AG09309 (cell line): ENCODE measurements at places on chromosomes 4 and X.

GRCh38 chr4:47612116-47613023 is 127.3 kb downstream of the ATP10D start:
- DNase-seq, result no peak

- DNase-seq, result no peak
Observed at GRCh38 chr4:52038103-52038912, at the start of gene SGCB. TSS of gene SGCB (minus strand) at chr4:52038299. CDS start at chr4:52038259, 40 bp downstream.

DNA sequence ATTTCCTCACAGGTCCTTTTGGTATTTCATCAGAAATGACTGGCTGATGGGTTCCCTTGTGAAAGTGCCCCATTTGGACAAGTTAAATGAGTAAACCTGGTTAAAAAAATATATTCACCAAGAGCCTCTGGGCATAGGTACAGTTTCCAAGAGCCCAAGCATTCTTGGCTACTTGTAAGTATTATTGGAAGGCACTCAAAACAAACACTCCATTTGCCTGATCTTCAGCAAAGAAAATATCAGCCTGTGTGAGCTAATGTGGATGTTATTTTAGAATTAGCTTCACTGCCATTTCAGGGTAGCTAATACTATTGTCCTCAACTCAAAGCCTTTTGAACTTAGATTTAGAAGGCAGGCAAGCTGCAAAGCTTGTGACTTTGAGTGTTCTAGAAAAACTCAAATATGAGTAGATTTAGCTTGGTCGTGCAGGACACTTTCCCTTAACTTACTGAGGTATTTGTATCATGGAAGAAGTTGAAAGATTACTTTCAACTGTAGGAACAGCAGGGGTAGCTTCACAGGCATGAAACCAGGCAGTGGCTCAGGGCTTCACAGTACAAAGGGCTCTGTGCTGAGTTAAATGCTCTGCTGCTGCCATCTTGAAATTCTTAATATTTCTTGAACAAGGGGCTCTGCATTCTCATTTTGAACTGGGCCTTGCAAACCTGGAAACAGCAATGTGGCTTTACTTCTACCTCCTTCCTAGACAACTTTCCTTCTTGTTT is 177.2 kb downstream of the AMELX start:
- DNase-seq, result peak; percentile 76

GRCh38 chr4:1991596-1992434 is 17.0 kb downstream of the NELFA start:
- no peak for DNase-seq

DNA sequence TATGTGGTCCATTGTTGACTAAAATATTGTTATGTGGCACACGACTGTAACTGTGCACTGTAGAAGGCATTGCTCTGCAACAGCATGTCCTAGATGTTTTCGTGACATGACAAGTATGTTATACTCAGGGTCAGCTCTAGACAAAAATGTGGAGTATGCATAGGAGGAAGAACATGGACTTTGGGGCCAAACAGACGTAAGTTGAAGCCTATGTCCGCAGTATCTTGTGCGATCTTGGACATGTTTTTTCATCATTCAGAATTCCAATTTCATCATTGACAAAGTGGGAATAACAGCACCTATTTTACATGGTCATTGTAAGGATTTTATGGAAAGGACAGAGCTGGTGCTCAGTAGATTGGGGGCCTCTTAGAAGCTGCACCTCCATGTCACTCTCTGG is 27.7 kb upstream of the PROM1 start:
- DNase-seq, result no peak

- peak; percentile 24 for DNase-seq
Observed at GRCh38 chr4:145482209-145483037, 770 bp downstream of the SMAD1 start.

GRCh38 chr4:145614233-145614610 is 5.0 kb upstream of the MMAA start:
- no peak for DNase-seq

DNA sequence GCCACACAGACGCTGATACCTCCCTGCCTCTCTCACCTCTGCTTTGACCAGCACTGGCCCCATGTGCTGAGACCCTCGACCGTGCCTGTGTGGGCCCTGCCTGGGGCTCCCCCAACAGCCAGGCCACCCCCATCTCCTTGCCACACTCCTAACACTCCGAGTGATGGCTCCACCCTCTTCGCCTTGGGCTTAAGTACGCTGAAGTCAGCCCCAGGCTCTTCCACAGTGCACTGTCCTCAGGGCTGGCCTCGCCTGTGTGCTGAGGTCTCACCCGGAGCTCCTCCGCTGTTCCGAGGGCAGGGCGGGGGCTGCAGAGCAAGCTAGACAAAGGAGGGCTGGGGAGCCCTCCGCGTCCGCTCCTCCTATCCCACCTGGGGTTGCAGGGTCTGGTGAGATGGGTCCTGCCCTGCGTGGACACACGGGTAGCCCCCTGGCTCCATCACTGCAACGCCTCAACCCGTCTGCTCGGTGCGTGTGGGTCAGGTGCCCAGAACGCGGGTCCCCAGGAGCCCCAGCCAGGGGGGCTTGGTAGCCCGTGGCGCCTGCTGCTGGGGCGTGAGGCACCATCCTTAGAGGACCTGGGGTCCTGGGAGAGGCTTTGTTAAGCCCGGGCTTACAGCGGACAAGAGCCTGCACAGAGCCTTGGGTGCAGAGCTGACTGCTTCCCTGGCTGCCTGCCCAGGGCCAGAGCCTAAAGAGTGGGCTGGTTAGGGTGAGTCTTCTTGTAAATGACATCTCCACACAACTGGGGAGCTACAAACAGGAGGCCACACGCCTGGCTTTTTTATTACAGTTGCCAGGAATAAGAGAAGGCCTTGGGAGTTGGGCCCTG is 42.6 kb upstream of the NKX1-1 start:
- DNase-seq, result no peak

DNA sequence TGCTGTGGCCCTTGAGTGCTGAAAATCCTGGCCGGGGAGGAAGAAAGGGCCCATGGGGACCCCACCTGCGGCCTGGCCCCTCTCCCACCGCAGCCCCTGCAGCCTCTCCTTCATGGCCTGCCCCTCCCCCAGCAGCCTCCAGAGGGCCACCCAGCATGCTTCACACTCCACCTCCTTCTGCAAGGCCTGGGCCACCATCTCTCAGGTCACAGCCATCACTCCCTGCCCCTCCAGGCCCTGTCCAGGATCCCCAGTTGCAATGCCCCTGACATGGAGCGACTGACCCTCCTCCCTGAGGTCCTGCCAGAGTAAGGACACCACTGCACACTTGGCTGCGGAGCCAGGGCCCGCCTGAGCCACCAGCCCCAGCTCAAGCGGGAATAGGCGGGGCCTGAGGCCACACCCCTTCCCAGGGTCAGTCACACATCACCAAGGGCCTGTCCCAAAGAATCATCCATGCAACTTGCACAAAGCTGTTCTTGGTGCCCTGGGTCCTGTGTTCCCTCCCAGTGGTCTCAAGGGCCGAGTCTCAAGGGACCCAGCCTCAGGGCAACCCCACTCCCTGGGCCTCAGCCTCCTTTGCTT is 32.9 kb downstream of the CCNQ start:
- DNase-seq, result no peak

DNA sequence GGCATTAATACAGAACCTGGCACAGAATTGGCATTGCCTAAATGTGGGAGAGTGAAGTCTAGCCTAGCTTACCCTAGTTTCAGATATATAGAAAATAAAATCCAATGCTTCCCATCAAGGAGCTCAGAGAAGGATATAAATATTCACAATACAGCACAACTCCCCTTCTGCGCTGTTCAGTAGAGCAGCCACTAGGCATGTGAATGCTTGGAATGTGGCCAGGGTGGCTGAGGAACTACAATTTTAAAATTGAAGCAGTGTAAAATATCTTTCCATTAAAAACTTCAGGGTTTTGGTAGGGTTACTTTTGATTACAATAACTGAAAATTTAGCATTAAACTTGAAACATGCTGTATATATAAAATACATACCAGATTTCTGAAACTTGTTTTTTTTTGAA is 19.5 kb downstream of the ZNF518B start:
- no peak for DNase-seq

- DNase-seq, result no peak
Observed at GRCh38 chrX:940691-941090, 271.8 kb downstream of the CRLF2 start.

DNA sequence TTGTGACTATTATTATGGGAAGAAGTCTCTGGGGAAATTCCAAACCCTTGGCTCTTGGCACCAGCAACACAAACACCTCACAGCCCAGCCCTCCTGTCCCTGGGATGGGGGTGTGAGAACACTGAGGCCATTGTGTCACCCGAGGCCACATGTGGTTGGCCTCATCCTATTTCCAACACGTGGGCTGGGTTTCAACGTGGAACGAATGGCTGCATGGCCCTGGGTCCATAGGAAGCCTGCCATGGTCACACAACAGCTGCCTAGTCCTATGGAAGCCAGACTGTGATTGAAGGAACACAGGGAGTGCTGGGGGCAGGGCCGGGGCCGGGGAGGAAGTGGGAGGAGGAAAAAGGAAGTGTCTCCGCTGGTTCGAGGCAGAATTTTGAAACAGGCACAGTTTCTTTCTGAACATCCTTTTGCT is 10.0 kb downstream of the CLCN4 start:
- no peak for DNase-seq

DNA sequence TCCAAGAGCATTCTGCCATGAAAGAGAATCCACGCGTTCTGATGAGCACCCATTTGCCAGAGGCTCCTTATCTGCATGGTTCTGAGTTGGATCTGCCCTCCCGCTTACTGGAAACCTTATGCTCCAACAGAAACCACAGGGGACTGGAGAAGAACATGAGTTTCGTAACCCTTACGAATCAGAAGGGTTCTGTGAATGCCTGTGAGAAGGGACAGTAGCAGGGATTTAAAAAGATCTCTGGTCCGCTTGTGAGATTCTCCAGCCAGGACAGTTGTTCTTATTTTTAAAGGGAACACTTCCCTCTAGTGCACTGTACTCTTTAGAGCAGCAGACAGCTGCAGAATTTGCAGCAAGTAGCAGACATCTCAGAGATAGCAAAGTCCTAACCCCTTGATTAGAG is 22.5 kb upstream of the CENPU start:
- DNase-seq, result no peak

DNA sequence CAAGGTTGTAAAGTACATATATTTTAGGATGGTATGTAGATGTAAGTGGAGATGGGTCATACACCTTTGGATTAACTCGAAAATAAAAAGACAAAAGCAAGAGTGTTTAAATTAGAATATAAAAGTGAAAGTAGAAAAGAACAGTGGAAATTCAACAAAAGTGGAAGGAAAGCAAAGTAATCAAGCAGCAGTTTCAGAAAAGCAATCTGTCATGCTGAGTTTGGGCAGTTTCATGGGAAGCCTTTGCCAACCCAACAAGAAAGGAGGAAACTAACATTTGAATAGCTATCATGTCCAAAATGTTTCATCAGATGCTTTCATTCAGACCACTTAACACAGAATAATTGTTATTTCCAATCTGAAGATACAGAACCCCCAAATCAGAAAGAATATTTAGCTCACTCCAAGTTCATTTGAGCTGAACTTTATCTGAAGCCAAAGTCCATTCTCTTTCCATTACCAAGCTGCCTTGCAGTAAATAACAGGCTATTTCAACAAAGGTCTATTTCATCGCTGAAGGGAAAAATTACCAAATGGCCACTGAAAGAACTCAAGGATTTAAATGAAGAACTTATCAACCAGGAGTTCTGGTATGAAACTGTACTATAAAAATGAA is 1.8 kb upstream of the EXOSC9 start:
- no peak for DNase-seq

- no peak for DNase-seq
Observed at GRCh38 chrX:7635604-7636003, 207.4 kb upstream of the VCX start.

GRCh38 chr4:85866508-85866907 is 391.6 kb downstream of the ARHGAP24 start:
- no peak for DNase-seq

GRCh38 chrX:118943102-118943501 is 31.3 kb upstream of the LONRF3 start:
- DNase-seq, result no peak

GRCh38 chr4:174746710-174747109 is 82.3 kb downstream of the GLRA3 start:
- DNase-seq, result no peak

GRCh38 chr4:106318511-106318910 is 2.2 kb downstream of the AIMP1 start:
- DNase-seq, result no peak

- no peak for DNase-seq
Observed at GRCh38 chr4:142660728-142661127, 185.4 kb downstream of the INPP4B start.

DNA sequence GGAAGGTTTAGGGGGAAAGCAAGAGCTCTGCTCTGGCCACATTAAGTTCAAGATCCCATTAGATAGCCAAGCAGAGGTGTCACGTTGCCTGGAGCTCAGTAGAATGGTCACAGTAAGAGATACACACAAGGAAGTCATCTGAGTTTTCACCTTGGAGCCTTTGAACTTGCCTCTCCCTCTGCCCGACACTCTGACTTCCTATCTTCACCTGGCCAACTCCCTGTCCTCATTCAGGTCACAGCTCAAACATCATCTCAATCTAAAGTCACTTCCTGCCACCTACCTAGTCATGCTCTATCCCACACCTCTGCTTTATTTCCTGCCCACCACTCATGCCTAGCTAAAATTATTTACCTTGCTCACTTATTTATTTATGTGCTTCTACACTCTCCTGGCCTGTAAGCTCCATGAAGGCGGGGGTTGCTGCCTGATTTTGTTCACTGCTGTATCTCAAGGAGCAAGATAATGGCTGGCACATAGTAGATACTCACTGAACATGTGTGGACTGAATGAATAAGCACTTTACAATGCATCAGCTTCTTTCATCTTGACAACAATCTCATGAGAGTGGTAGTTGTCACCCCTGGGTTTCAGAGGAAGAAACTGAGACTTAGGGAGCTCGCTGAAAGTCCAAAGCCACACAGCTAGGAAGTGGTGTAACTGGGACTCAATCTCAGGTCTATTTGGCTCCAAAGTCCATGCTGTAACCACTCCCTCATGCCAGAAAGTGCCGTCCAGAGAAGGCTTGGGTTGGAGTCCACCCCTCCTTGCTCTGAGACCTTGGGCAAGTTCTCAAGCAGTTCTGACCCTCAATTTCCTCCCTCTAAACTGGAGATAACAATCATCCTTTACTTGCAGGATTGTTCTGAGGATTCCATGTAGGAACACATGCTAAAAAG is 40.3 kb downstream of the EFNB1 start:
- no peak for DNase-seq

DNA sequence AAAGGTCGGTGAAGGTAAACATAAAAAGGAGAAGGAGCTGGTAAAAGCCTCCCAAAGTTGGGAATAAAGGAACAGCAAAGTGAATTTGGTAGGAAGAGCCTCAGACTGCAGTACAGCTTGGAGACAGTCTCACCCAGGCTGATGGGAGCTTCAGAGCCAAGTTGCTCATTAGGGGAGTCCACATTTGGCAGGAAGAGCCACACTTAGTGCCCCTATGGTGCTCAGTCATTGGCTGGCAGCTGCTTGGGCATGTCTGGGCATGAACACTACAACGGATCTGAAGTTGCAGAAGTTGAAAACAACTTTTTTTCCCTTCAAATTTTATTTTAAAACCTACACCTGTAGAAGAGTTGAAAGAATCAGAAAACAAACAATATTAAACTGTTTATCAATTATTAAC is 2497.3 kb downstream of the ARAP2 start:
- no peak for DNase-seq
